Breast epithelium (tissue), 4 donors: ENCODE measurements at places on chromosomes 1 and 21. TPM values are rescaled to one million over a fixed set of nuclear protein-coding genes. Genes with fewer than 3 reads are reported as not detected.

The C1orf56 gene
- total RNA-seq = 7.6 TPM

DNA sequence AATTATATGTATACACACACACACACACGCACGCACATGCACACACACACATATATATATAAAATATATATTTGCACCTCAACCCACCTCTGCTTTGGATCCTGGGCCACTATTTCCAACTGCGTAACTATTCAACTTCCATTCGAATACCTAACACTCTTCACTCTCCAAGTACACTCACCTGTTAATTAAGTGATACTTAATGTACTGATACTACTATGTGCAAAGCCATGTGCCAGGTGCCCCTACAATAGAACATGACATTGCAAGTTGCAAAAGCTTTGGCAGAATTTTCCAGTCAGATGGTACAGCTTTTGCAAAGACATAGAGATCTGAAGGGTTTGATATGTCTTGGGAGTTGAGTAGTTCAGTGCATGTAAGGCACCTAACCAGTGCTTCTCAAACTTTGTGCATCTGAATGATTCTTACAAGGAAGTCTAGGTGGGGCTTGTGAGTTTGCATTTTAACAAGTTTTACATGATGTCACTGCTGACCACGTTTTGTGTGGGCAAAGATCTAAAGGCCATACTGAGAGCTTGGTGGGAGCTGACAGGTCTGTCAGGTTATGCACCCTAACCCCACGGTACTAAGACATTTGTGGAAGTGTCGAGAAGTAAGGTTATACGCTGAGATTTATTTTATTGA, 7.2 kb downstream of the CXADR start:
- H3K4me1 ChIP-seq = no peaks in the 10 kb centered on the region
- no peak for DNase-seq
- H3K36me3 ChIP-seq = no peaks in the 10 kb centered on the region
- H3K4me3 ChIP-seq = no peak overlapping the region

DNA sequence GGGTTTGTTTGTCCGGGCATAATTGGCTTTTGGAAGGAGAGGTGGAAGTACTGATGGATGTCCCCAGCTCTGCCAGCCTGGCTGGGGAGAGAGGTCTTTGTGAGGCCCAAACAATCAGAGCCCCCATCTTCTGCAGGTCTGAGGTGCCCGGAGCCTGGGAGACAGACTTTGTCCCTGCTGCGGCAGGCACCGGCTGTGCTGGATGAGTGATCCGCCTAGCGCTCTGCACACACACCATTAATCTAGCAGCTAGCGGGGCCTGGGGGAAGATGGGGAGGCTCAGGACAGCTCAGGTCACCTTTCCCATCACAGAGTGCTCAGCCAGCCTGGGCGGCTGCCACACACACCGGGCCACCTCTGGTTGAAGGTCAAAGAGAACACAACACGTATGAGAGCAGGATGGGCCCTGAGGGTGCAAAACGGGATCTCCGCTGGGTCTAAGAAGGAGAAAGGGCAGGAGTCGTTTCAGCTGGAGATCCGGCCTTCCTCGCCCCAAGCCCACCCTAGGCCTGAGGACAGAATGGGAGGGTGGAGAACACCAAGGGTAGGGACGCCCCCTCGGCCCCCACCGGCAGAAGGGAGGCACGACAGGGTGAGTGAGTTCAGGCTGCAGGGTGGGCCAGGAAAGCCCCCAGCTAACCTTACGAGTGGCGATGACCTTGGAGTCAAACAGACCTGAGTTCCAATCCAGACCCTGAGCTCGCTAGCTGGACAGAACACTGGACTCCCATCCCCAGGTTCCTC, 341.8 kb downstream of the NPHP4 start:
- DNase-seq = no peak
- no peak overlapping the region for H3K27ac ChIP-seq
- peaks cover 29% of the 10 kb centered on the region for H3K27me3 ChIP-seq
- no peaks in the 10 kb centered on the region for H3K36me3 ChIP-seq

DNA sequence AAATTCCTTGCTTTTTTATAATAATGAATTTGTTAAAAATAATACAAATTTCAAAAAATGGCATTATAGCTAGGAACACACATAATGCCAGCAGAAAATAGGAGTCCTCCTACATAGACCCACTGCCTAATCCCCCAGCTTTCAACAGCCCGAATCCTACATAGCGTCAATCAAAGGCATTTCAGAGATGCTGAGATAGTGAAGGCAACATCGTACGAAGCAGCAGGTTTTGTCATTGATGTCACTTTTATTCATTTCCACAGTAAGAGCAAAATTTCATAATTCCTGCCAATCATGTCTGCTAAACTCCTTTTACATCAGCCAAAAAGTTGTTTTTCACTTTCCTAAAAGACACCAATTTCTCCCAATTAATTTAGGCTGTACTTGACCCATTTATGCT, 94.1 kb downstream of the GREM2 start:
- no peaks in the 10 kb centered on the region for H3K36me3 ChIP-seq
- no peak for DNase-seq
- no peaks in the 10 kb centered on the region for H3K4me1 ChIP-seq
- no peak overlapping the region for H3K4me3 ChIP-seq
- H3K27me3 ChIP-seq = no peaks in the 10 kb centered on the region
- no peak overlapping the region for H3K27ac ChIP-seq

GRCh38 chr1:25186161-25187007, 45.9 kb downstream of the SYF2 start:
- H3K4me3 ChIP-seq = no peak overlapping the region
- DNase-seq = no peak
- no peaks in the 10 kb centered on the region for H3K4me1 ChIP-seq
- no peaks in the 10 kb centered on the region for H3K36me3 ChIP-seq
